NCI-H187 treated with DMSO at 0.1 percent for 48 hours (cell line): ENCODE measurements at places on chromosomes 7 and 10.

DNA sequence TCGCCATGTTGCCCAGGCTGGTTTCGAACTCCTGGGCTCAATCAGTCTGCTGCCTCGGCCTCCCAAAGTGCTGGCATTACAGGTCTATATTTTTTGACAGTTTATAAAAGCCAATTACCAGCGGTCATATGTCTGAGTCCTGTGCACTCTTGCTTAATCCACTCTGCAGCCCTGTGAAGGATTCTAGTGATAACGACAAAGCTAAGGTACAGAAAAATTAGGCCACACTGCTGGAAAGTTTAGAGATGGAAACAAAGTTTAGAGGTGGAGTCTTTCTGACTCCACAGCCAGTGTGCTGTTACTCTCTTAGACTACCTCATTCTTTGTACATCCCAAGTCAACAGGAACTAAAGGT lies 707 bp downstream of the PTER start:
- no peak for DNase-seq

- DNase-seq: no peak
These were observed 40.1 kb upstream of the CXCL12 start for GRCh38 chr10:44424957-44425356.

DNA sequence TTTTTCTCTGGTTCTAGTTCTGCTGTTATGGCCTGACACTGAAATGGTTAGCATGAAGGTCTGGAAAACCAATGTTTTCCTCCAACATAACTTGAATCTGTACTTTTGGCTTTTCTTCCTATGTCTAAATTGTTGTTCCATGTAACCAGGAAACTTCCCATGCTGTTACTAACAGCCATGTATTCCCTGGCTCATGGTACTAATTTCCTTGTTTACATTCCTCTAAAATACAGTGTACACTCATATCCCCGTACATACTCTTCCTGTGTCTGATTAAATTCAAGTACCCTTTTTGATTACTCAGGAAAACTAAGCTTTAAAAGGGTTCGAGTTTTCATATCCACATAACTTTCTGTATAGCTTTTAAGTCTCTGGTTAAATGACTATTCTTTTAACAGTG lies 12.3 kb upstream of the ACSM6 start:
- no peak for DNase-seq

DNA sequence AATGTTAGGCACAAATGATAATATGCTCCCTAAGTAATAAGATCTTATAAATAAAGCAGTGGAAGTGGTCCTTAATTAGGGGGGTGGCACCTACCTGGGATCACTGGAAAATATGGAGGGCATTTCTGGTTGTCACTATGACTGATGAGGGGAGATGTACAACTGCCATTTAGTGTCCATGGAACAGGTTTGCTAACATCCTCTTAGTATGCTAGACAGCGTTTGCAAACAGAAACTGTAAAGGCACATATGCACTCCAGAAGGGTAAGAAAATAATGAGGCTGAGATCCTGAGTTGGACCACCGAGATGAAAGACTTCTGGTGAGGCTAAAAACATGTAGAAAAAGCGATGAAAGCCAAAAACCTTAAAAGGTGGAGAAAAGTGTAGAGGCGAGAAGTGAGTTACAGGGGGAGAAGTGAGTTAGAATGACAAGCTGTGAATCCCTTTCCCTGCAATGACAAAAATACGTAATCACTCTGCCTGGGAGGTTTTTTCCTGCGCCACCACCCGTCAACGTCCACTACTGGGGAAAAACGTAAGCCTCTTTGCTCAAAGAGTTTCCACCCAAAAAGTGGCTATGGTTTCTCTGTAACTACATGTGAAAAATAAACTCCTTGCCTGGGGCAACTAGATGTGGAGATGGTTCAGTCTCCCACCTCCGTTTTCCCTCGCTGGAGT lies 767 bp downstream of the KRIT1 start:
- no peak for DNase-seq

- DNase-seq: no peak
These were observed 1.8 kb downstream of the ADRA2A start for GRCh38 chr10:111078505-111079185.

- no peak for DNase-seq
These were observed 96.4 kb downstream of the FGFR2 start for GRCh38 chr10:121501796-121502195.

DNA sequence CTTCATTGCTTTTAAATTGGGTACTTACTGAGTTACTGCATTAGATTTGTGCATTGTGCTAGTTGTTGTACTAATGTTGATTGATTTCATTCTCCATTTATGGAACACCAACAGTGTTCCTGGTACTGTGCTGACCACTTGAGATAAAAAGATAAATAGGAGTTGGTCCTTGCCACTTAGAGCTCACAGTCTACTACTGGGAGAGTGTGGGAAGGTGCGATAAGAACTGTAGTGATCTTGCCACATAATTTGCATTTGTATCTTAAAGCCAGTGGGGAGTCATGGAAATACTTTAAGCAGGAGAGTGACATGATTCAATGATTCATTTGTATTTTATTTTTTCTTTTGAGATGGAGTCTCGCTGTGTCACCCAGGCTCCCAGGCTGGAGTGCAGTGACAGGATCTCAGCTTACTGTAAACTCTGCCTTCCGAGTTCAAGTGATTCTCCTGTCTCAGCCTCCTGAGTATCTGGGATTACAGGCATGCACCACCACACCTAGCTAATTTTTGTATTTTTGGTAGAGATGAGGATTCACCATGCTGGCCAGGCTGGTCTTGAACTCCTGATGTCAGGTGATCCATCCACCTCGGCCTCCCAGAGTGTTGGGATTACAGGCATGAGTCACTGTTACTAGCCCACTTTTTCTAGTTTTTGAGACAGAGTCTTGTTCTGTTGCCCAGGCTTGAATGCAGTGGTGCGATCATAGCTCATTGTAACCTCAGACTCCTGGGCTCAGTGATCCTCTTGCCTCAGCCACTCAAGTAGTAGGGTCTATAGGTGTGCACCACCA lies 51.2 kb upstream of the TMEM248 start:
- peak; percentile 42 for DNase-seq

GRCh38 chr10:109159351-109159750 lies 764.0 kb downstream of the XPNPEP1 start:
- no peak for DNase-seq
